Neural progenitor cell (in vitro differentiated cells): ENCODE measurements at places on chromosomes 1 and 21. TPM values are rescaled to one million over a fixed set of nuclear protein-coding genes. Genes with fewer than 3 reads are reported as not detected.
A peak's percentile ranks its signal among the peaks of the same experiment; 100 is the strongest.

DIRAS3 gene
- total RNA-seq, result 0.12 and 1.3 TPM in 2 replicates

GRIK1 gene
- 0.37 and 1.6 TPM in 2 replicates for total RNA-seq

GBP2 gene
- total RNA-seq, result not detected in 2 replicates

ORC1 gene
- total RNA-seq, result 42.4 and 47.4 TPM in 2 replicates

PYHIN1 gene
- total RNA-seq, result not detected in 2 replicates

S100A5 gene
- total RNA-seq, result not detected in 2 replicates

CYP4A22 gene
- total RNA-seq, result not detected in 2 replicates

FAM3B gene
- not detected in 2 replicates for total RNA-seq

SYT11 gene
- total RNA-seq, result 6.3 TPM in 2 replicates

MAN1C1 gene
- 5.3 and 6.8 TPM in 2 replicates for total RNA-seq

ADAMTSL4 gene
- total RNA-seq, result not detected in 2 replicates

EFNA1 gene
- 0.34 and 0.65 TPM in 2 replicates for total RNA-seq

UTS2 gene
- not detected in 2 replicates for total RNA-seq

- no peak for DNase-seq
Measured at GRCh38 chr1:171346881-171347280, 32.9 kb downstream of the FMO4 start.

DNA sequence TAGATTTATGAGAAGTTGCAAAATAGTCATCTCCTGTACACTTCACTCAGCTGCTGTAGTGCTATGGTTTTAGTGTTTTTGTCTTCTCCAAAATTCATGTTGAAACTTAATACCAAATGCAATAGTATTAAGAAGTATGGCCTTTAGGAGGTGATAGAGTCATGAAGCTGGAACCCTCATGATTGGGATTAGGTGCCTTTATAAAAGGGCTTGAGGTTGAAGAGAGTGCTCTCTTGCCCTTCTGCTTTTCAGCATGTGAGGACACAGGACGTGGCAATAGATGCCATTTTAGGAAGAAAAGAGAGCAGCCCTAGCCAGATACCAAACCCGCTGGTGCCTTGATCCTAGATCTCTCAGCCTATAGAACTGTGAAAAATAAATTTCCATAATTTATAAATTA is 87.6 kb downstream of the CTH start:
- no peak for DNase-seq

- DNase-seq, result peak; percentile 84
Measured at GRCh38 chr21:41612674-41613532, 104.9 kb upstream of the TMPRSS2 start.

GRCh38 chr1:172719066-172719627 is 60.2 kb downstream of the FASLG start:
- no peak for DNase-seq

DNA sequence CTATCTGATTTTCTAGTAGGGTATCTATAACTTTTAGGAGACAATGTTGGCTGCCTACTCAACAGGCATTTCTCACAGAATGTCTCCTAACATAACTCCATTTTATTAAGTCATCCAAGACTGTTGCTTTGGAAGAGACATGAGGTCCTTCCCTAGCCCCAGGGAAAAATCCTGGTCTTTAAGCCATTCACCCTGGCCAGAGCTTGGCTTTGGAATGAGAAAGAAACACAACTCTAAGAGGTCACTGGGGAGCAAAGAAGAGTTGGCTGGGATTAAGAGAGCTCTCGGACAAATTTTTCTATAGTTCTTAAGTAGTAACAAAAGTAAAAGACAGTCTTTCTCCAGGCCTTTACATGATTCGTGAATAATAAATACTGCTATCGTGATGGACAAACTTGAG is 57.9 kb downstream of the PCNX2 start:
- DNase-seq, result no peak

- no peak for DNase-seq
Measured at GRCh38 chr1:212118167-212118871, 82.8 kb downstream of the DTL start.

GRCh38 chr1:209625791-209626285 is 26.4 kb downstream of the LAMB3 start:
- no peak for DNase-seq

DNA sequence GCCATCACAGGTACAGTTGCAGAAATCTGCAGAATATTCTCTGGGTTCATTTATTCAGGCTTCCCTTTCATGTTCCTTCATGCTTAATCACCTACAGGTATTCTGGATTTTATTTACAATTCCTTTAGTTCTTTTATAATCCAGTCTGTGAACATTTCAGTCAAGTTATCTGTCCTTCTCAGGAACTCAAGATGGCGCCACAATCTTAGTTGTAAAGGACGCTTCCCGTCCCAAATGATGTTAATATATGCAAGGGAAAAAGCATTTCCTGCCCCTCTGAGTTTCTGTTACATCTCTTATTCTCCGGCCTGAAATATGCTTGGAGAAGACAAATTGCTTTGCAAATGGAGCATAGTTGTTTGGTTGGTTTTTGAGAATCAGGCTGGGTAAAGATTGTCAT is 19.3 kb downstream of the F3 start:
- peak; percentile 78 for DNase-seq

GRCh38 chr1:74363220-74363619 is 128.0 kb downstream of the TNNI3K start:
- DNase-seq, result no peak

- DNase-seq, result peak; percentile 57
Measured at GRCh38 chr1:108897865-108898720, 21.3 kb downstream of the GPSM2 start.

DNA sequence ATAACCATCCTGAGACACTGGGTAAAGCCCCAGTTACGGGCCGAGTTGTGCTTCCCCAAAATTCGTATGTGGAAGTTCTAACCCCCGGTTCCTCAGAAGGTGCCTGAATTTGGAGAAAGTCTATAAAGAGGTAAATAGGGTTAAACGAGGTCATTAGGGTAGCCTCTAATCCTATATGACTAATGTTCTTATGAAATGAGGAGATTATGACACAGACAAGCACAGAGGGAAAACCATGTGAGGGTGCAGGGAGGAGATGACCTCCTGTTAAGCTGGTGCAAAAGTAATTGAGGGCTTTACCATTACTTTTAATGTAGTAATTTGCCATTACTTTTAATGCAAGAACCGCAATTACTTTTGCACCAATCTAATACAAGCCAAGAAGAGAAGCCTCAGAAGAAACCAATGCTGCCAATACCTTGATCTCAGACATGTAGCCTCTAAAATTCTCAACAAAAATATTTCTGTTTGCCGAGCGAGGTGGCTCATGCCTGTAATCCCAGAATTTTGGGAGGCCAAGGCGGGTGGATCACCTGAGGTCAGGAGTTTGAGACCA is 260.8 kb downstream of the GPATCH2 start:
- no peak for DNase-seq

DNA sequence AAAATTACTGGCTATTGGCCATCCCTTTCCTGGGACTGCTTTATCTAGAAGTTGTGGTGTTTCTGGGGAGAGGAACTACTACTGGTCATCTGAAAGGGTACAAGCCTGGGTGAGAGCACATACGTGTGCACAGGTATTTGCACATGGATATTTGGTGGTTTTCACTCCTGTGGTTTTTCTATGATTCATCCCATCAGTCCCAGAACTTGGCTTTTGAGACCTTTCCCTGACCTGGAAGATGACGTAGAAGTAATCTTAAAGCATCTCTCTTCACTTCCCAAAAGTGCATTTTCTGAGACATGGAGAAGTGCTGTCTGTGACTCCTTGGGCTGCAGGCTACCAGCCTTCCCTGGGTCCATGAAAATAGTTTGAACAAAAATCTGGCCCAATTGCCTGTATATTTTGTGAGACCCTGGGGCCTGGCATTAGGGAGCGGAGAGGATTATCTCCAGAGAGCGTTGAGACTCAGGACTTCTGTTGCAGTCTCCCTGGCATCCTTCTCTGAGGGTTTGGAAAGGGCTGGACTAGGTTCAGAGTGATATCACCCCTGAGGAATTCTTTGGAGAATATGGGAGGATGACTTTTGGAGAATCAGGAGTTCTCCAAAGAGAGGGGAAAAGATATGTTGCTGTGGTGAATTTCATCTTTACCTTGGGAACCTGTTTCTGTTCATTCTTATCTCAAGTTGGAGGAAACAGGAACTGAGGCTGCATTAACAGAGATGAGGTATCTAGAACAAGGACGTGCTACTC is 130.8 kb downstream of the NOS1AP start:
- no peak for DNase-seq
